ENCODE measurements at places on chromosomes 2 and 18.

GRCh38 chr2:215435280-215435869, 493 bp downstream of the FN1 start:
- peak; percentile 39 for DNase-seq

DNA sequence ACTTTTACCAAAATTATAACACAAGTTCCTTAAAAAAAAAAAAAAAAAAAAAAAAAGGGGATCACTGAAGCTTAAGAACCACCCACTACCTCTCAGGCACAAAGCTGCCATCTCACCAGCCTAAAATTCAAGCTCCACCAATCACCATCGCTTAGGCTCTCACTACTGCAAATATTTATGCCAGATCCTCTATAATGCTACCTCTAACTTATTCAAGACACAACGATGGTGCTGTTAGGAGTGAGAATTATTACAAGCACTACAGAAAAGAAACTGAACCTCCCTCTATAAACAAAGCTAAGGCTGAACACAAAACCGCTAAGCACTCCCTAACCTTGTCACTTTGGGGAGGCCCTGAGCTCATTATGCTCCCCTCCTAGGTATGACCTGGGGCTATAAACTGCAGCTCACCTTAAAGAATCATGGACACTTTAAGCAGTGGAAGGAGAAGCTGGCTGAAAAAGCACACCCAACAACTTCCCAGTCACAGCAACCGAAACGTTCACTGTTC, 3.6 kb downstream of the FZD5 start:
- no peak for DNase-seq

GRCh38 chr2:203804070-203804469, 63.5 kb upstream of the CTLA4 start:
- peak; percentile 93 for DNase-seq

GRCh38 chr2:185374878-185375277, 363.7 kb upstream of the FSIP2 start:
- no peak for DNase-seq

DNA sequence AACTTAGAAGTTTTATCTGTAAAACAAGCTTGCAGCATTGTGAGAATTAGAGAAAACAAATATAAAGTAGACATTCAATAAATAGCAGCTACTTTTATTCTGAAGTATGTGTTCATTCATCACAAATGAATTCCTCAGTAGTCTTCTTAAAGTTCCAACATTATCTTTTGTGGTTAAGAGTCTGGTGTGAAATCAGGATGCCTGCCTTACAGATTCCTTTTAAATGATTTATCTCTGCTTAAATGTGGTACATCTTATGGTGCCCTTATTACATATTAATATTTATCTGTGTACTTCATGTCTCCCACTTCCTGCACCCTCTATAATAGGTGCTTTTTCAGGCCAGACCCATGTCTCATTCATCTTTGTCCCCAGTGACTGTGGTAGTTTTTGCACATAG, 595.0 kb downstream of the STK39 start:
- DNase-seq: no peak

DNA sequence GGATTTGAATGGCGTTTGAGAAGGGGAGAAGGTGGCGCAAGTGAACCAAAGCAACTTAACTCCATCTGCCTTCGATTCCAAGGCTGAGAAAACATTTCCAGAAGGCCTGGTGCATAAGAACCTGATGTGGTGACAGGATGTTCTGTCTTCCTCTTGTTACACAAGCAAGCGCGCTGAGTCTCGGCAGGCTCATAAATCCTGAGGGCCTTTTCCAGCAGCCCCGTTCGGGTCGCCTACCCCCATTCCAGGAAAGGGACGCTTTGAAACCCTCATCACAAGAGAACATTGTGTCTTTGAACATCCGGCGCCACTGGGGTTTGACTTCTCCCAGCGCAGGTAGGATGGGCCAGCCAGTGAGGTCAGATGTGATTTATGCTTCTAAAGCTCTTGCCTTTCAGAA, 403.5 kb downstream of the SETBP1 start:
- DNase-seq: no peak

All from muscle of back (tissue), 13 donors.